ENCODE measurements at places on chromosomes 11 and 22.

- no peak for DNase-seq
Observed at GRCh38 chr22:49233507-49234100, 594.1 kb downstream of the BRD1 start.

DNA sequence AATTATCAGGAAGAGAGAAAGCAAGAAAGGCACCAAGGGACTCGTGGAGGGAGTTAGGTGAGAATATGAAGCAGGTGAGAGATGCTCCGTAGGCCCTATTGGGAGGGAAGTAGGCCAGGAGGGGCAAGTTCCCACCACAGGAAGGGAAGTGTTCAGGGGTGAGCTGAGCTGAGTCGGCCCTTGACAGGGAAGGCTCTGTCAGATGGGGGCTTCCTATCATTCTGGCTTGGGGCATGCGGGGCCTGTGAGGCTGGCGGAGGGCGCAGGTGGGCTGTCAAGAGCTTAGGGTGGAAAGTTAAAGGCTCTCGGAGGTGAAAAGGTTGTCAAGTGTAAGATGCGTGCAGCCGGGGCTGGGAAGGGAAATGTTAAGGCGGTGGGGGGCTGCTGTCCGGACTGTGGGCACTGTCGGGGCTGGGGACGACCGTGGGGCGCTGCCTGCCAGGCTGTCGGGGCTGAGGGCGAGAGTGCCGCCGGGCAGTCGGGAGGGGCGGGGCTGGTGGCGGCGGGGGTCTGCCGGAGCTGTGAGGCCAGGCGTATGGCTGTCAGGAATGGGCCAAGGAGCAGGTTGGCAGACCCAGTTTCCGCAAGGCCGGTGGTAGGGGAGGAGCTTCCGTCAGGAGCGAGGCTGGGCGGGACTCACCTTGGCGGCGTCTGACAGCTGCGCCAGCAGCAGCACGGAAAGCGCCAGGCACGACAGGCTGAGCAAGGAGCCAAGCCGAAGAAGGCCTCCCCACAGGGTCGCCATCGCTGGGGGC is 496 bp downstream of the TMEM9B start:
- DNase-seq: peak; percentile 74

DNA sequence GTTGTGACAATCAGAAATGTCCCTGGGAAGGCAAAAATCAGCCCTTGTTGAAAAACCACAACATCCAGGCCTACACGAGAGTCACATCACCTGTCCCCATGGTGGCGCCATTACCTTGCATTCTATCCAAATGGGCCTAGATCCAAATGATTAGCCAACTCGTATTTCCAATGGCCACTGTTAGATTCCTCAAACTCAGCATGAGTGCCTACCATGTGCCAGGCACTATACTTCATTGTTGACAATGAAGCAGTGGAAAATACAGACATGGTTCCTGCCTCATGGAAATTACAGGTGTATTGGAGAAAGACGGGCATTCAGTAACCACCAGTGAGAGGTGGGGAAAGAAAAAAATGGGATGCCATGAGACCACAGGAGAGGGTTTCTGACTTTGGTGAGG is 29.8 kb upstream of the CREB3L1 start:
- DNase-seq: peak; percentile 72

DNA sequence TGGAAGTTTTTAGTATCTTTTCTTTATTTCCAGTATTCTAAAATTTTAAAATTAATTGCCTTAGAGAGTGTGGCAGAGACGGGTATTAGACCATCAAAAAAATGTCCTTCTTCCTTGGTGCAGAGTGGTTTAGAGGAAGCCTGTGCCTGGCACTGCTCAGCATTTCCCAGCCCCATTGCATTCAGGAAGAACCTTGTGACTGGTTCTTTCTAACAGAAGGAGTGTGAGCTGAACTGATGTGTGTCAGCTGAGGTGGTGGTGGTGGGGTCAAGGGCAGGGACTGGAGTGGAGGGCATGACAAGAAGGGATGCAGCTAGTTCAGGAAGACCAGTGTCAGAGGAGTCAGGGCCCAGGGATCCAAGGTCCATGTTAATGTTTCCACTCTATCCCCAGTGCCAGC is 58.7 kb upstream of the FDX1 start:
- no peak for DNase-seq

DNA sequence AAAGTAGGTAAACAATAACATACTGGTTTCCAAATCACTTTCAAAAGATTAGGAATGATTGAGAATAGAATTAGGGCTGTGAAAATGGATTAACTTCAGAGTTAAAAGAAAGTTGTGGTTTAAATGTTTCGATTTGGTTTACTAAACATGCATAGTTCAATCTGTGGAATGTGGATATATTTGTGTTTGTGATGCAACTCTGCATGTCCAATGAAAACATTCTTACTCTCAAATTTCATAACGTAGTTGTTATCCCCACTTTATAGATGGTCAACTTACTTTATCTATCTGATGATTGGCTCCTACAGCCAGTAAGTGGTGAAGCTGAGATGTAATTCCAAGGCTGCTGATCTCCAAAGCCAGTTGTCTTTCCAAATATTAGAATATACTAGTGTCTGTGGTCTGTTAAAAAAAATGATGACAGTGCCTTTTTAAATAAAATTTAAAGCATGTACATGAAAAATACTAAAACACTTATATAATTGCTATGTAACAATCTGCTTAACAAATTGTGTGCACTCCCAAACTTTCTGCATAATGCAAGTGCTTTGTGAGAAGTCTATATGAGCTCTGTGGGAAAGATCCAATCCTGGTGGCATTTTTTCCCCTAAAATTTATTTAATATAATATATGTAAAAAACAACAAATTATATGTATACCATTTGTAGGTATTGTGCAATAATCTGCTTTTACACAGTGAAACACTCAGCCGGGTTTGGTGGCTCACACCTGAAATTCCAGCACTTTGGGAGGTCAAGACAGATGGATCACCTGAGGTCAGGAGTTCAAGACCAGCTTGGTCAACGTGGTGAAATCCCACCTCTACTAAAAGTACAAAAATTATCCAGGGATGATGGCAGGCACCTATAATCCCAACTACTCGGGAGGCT is 9.7 kb upstream of the SIK3 start:
- no peak for DNase-seq

- no peak for DNase-seq
Observed at GRCh38 chr22:47303161-47303890, 540.9 kb downstream of the TBC1D22A start.

- DNase-seq: no peak
Observed at GRCh38 chr11:130778705-130779104, 137.6 kb downstream of the SNX19 start.

- DNase-seq: peak; percentile 64
Observed at GRCh38 chr22:44586999-44587736, 89.1 kb upstream of the RTL6 start.

DNA sequence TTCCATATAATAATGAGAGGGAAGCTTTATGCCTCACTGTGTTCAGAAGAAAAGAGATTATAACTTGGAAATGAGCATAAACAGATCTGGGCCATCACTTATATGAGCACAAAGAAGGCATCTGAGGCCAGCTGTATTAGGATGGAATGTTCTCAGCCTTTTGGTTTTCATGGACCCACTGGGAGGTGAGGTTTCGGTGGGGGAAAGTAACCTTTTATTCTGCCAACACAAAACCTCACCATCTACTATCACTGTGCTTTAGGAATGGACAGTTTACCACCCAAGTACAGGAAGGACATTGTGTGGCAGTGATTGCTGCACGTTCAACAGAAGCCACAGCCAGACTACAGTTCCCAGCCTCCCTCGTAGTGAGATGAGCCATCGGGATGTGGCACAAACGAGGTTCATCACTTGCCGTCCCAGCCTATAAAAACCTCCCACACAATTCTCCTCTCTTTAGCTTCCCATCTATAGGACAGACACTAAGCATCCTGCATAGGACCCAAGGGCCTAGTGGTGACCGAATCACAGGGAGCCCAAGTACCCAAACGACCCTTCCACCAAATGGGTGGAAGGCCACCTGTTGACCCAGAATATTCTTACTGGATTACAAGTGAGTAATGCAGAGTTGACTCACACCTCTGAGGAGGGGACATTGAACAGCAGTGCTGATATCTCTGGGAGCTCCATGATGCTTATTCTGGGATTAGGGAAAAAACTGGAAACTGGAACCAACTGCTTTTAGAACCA is 121.5 kb upstream of the RAG2 start:
- DNase-seq: no peak

GRCh38 chr22:39928536-39929520 is 27.9 kb downstream of the GRAP2 start:
- no peak for DNase-seq

DNA sequence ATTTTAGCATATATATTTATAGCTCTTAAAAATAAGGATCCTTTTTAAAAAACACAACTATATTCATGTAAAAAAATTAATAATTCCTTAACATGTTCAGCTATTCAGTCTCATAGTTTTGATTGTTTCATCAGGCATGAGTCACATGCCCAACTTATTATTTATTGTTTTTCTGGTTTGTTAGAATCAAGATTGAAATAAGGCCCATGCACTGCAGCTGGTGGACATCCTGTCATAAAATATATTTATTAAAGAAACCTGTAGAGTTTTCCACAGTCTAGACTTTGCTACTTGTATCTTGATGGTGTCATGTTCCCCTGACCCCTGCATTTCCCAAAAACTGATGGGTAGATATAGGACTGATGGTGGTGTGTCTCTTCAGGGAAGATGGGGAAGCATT is 77.4 kb downstream of the PARVA start:
- DNase-seq: no peak

DNA sequence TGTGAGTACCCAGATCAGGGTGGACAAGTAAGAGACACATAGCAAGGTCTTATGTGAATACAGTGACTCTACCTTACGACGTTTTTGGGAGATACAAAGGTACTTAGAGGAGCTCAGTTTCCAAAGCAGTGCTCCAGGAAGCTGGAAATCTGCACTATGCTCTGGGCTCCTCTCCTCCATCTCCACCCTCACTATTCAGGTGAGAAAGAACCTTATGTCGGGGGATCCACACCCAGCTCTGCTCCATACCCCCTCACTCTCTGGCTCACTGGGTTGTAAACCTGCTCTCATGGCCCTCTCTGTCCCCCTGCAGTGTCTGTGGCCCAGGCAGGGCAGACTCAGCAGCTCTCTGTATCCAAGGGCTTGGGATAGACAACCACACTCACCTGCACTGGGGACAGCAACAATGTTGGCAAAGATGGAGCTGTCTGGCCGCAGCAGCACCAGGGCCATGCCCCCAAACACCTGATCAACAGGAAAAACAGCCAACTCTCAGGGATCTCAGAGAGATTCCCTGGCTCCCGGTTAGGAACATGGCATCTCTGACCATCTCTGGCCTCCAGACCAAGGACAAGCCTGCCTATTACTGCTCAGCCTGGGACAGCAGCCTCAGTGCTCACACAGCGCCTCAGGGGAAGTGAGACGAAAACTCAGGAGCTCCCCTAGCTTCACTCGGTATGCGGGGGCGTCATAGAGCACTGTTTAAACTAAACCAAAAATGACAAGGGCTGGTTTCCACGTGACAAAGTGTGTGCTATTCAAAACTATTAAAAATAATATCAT is 60.9 kb upstream of the TOP3B start:
- no peak for DNase-seq

DNA sequence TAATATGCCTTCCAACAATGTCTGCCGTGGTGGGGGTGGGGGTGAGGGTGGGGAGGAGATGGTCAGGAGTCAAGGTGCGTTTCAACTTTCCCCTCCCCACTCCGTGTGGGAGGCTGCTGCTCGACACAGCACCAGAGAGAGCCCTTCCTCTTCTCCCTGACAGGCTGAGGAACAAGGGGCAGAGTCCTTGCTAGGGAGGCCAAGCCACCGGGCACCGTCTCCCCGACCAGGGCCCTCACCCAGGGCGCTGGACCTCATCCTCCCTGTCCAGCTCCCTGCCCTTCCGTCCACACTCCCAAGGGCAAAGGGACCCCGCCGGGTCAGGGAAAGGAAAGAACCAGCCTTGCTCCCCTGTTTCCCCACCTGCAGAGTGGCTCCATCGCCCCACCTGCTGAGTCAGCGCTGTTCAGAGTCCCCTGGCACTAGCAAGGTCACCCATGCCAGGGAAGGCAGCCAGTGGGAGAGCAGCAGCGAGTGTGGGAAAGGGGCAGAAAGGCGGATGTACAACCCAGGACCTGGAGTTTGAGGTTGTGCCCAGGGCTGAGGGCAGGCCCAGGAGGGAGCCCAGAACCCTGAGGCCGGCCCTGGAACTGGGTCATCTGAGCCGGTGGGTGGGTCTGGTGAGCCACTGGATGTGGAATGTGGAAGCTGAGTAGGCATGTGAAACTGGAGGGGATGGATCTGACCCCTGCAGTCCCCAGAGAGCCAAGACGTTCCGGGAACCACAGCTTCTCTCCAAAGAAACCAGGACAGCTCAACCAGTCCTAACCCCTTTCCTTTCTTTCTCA is 47.2 kb downstream of the BUD13 start:
- no peak for DNase-seq

DNA sequence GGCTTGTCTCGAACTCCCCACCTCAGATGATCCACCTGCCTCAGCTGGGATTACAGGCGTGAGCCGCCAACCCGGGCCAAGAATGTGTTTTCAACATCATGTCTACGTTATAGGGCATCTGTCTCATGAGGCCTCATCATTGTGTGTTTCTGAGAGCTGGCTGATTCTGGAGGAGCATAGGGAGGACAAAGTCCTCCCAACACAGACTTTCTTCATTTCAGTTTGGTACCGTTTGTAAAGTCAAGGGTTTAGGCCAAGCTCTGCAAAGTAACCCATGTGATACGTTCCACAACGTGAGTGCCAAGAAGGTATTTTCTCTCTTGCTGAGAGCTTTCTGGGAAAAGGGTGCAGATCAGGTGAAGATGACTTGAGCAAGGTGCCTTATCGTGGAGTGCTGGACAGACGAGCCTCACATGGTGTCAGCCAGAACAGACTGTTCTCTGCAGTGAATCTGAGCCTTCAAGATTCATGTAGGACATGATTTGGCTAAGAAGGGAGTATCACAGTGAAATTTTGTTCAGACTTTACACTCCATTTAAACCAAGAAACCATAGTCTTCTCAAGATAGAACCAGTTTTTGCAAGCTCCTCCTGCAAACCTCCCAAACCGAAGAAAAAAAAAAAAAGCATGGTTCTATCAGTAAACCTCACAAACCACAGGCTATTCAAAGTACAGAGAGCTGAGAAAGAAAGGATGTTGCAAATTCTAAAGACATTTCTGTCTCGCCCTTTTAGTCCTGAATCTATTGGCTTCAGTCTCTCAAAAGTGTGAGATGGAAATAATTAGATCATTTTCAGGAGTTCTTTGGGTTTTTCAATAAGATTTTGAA is 71.7 kb downstream of the DBX1 start:
- DNase-seq: no peak

- no peak for DNase-seq
Observed at GRCh38 chr11:532986-533585, 2.3 kb downstream of the HRAS start.

DNA sequence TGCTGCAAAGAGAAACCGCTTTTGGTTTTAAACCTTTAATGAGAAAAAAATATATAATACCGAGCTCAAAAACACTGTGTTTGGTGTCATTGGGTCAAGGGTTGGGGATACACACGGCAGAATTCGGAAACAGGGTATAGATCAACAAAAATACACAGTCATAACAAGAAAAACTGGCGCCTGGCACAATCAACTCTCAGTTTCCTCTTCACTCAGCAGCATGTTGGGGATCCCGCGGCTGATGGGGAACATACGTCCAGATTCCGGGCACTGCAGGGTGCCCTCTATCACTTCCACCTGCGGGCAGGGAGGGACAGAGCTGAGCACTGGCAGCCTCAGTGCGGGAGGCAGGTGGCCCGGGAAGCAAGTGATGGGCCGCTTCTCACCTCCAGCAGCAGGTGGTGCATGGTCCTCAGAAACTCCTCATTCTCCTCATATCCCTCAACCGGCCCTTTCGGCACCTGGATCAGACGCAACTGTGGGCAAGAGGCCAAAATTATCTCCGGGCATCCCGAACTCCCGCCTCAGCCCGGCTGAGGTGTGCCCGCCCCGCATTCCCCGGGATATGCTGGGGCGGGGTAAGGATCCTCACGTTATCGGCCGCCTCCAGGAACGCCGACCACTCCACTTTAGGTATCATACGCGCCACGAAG is 561 bp downstream of the TRMT112 start:
- peak; percentile 72 for DNase-seq
